Anterior cingulate cortex (tissue), 58 donors: ENCODE measurements at places on chromosomes 5 and 9.
A peak's percentile ranks its signal among the peaks of the same experiment; 100 is the strongest.

DNA sequence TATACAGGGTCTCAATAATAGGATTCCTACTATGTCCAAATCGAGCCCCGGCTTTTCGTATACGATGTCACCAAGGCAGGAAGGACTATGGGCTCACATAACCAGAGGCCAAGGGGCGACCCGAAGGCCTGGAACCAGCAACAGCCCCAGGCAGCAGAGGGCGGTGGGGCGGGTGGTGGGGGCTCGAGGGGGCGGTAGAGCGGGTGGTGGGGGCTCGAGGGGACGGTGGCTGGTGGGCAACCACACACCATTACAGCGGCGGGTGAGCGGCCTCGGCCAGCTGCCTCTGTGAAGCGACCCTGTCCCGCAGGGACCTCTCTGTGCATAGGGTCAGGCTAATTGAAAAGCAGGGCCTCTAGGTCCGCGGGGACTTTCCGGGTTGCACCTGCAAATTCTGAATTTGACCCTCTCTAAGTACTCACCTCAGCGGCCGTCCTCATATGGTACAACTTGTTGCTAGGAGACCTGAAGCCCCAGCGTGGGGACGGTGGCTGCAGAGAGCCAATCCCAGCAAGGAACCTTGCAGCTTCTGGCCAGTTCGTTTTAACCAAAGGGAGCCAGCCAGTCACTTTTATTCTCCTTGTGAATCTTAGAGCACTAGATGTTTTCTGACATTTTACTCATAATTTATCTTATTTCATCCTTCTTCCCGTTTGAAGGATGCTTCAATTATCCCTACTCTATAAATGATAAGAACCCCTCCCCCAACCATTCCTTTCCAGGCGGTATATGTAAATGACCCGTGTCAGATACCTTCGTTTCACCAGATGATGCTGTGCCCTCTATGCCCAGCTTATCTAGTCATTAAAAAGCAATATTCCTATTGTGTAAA lies at the start of gene NME5:
Gene NME5 (minus strand): TSS at position 480 of the 832 bp plus-strand sequence. CDS start 648 bp downstream, outside the sequence.
- peak; percentile 68 for DNase-seq

- DNase-seq, result no peak
These were observed 782.2 kb upstream of the RGMB start for GRCh38 chr5:97991236-97991635.

DNA sequence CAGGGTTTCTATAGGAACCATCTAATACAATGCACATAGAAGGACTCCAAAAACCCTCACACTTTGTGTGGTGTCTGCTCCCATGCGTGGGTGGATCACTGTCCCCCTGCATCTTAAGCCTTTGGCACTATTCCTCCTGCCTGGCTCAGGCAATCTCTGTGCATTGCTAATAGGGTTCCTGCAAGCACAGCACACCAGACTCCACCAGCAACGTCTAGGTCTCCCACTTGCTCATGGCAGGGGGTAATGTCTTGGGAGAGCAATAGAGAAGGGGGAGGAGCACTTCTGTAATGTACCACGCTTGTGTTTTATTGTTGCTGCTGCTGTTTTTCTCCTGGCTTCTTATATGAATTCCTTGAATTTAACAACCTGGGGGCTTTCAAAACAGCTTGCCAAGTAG lies 182.6 kb upstream of the GLRA1 start:
- no peak for DNase-seq

GRCh38 chr5:153895266-153895665 lies 143.4 kb downstream of the FAM114A2 start:
- DNase-seq, result no peak

DNA sequence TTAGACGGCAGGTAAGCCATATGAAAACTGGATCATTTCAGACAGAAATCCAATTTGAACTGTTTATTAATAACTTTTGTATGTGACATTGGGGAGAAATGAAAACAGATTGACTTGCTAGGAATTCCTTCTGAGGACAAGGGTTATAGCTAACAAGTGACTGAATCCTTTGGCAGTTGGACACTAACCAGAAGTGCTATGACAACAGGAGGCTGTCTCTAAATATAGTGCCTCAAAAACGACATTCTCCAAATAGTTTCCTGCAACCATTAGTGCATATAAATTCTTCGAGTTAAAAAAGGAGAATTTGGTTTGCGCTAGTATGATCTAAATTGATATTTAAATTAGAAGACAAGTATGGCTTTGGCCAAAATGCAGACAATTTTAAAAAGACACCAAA lies 338.6 kb downstream of the PTPRD start:
- DNase-seq, result no peak

DNA sequence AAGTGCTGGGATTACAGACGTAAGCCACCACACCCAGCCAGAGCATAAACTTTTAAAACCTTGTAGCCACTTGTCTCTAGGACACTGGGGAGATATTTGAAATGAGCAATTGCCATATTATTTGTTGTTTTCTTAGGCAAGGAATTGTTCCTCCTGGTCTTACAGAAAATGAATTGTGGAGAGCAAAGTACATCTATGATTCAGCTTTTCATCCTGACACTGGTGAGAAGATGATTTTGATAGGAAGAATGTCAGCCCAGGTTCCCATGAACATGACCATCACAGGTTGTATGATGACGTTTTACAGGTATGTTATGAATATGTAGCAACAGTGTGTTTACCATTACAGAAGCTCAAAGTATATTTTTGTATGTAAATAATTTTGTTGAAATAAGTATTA lies 30.5 kb downstream of the SFXN1 start:
- DNase-seq, result no peak

DNA sequence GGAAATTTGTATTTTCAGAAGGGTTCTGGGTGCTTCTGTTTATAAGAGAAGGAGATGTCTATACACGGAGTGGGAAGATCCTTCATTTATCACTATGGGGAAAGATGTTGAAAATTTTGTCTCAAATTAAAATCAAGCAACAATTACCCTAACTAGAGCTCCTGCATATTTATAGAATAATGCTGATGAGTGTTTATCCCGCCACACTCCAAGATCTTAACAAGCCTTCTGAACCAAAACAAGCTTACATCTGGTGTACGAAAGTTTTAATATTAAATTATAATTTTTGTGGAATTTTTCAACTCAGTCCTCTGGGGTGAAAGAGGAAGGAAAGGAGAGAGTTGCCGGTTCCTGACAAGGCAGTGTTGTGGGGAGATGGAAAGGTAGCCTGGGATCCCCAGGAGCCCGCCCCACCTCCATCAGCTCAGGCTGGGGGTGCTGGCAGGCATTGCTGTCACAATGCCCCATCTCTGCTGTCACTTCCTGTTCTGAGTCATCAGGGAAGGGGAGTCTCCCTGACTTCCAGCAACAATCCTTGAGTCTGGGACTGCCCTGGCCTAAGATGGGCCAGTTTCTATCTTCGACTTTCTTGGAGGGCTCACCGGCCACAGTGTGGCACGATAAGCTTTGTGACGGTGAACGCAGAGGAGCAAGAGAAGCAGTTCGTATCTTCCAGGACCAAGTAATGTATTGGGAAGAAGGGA lies 64.5 kb downstream of the ERAP1 start:
- DNase-seq, result no peak

- DNase-seq, result no peak
These were observed 39.5 kb downstream of the PRRC2B start for GRCh38 chr9:131433302-131433854.

DNA sequence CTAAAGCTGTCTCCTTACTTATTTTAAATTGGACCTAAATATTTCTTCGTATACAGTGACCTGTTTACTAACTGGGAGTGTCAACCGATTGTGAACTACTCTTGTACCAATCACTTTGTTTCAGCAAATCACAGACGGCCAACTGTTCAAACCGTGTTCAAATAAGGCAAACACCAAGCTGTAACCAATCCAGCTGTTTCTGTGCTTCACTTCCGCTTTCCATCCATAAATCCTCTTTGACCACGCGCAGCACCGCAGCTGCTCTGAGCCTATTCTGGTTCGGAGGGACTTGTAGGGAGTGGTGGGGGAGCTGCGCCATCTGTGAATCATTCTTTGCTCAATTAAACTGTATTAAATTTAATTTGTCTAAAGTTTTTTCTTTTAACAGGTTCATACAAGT lies 4.8 kb upstream of the FAM240B start:
- no peak for DNase-seq
